ENCODE measurements at places on chromosomes 16 and 17.

- DNase-seq: peak; percentile 75
Measured at GRCh38 chr16:54655121-54655590, 275.5 kb upstream of the IRX5 start.

- DNase-seq: no peak
Measured at GRCh38 chr17:13967416-13967815, 101.9 kb upstream of the COX10 start.

- no peak for DNase-seq
Measured at GRCh38 chr17:40950176-40950575, 12.7 kb upstream of the KRT23 start.

GRCh38 chr16:87548046-87548445 is 54.3 kb upstream of the JPH3 start:
- DNase-seq: no peak

DNA sequence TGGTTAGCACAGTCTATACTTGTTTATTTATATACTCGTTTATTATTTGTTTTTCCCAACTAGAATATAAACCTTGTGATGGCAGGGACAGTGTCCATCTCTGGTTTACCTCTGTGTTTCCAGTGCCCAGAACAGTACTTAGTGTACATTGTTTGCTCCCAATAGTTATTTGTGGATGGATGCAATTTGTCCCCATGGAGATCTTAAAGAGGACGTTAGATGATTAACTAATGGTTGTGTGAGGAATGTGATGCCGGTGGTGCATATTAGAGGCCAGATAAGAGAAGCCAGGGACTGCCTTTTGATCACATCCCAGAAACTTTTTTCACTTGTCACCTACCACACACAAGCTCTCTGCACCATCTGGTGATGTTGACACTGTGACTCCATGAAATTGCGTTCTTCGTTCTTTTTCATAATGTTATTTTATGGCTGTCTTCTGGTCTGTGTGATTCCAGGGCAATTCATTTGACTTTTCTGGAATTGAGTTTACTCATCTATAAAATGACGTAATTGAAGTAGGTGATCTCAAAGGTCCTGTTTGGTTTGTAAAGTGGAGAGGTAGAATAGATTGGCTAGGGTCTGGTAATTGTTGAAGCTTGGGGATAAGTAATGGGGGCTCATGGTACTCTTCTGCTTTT is 1.2 kb downstream of the COX10 start:
- DNase-seq: no peak

- no peak for DNase-seq
Measured at GRCh38 chr16:53446090-53446489, 11.8 kb downstream of the RBL2 start.

GRCh38 chr16:70772493-70772892 is 28.5 kb downstream of the VAC14 start:
- no peak for DNase-seq

- peak; percentile 92 for DNase-seq
Measured at GRCh38 chr16:4957720-4958509, at the start of gene SEC14L5. SEC14L5 (plus strand) TSS chr16:4958330; CDS start chr16:4959324, 994 bp downstream.

DNA sequence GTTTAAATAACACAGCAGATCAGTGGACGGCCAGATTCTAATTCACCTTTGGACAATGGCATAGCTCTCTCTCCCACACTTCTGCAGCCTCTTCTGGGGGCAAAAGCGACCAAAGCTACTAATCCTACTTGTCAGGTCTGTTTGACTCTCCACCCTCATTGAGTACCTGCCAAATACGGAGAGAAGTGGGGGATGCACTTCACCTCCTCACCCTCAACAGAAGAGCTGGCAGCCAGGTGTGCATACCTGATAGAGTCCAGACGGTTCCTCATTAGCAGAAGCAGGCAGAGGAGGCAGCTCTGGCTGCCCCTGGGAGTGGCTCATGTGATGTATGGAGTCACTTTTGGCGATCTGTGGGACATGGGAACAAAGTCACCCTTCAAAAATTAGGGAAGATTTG is 4.9 kb downstream of the DNAH3 start:
- DNase-seq: no peak

- peak; percentile 80 for DNase-seq
Measured at GRCh38 chr17:79707931-79708891, 22.5 kb upstream of the ENPP7 start.

GRCh38 chr17:13650096-13650675 is 48.5 kb upstream of the HS3ST3A1 start:
- DNase-seq: no peak

- DNase-seq: no peak
Measured at GRCh38 chr17:4276514-4276913, 12.7 kb upstream of the ANKFY1 start.

DNA sequence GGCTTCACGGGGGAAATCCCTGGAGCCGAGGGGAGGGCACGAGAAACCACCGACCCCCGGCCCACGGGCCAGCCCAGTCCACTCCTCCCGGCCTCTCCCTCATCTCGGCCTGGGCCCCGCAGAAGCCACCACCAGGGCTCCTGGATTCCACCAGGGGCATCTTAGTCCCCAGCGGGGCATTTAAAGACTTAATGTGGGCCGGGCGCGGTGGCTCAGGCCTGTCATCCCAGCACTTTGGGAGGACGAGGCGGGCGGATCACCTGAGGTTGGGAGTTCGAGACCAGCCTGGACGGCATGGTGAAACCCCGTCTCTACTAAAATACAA is 24.1 kb upstream of the ABR start:
- DNase-seq: no peak

DNA sequence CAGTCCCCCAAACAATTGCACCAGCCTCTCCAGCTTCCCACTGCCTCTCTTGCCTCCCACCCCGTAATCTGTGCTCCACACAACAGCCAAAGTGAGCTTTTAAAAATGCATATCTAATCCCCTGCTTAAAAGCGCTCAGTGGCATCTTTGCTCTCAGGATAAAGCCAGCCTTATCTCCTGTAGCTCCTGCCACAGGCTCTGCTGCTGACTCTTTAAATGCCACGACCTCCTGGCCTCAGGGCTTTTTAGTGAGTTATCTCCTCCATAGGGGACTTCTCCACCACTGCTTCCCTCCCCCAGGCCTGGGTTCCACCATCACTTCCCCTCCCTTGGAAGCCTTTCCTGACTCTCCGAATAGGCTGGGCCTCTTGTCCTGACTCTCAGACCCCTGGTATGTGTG is 98.6 kb downstream of the GNAO1 start:
- DNase-seq: no peak

DNA sequence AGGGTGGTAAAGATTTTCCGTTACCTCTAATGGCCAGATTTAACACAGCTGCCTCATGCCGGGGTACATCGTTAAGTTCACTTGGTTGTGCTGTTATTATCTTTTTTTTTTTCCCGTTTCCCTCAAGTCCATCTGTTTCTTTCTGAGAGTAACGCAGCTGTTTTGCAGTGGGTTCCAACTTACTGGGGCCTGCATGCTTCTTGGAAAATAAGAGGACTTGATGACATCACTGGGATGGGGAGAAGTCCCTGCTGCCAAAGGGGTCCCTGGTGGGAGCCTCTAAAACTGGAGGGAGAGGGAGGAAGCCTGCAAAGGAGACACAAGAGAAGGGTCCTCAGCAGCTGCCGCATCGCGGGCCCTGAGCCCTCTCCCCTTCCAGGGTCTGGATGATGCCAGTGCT is 77.8 kb upstream of the NOL11 start:
- DNase-seq: peak; percentile 50

DNA sequence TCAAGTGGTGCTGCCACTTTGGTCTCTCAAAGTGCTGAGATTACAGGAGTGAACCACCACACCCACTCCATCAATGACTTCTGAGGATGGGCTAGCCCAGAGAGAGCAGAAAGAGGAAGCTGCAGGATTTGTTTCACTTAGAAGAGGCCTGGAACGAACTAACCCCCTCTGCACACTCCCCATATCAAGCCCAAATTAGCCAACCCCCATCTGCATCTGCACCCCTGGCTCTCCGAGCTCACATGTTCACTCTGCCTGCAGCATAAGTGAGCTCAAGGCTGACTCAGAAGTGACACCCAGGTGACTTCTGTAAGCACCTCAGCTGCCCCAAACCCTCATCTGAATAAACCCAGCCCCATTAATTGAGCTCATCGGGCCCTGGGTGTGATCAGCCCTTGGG is 4.8 kb downstream of the SCNN1G start:
- no peak for DNase-seq

GRCh38 chr16:24577167-24577566 is 37.8 kb downstream of the RBBP6 start:
- DNase-seq: no peak

DNA sequence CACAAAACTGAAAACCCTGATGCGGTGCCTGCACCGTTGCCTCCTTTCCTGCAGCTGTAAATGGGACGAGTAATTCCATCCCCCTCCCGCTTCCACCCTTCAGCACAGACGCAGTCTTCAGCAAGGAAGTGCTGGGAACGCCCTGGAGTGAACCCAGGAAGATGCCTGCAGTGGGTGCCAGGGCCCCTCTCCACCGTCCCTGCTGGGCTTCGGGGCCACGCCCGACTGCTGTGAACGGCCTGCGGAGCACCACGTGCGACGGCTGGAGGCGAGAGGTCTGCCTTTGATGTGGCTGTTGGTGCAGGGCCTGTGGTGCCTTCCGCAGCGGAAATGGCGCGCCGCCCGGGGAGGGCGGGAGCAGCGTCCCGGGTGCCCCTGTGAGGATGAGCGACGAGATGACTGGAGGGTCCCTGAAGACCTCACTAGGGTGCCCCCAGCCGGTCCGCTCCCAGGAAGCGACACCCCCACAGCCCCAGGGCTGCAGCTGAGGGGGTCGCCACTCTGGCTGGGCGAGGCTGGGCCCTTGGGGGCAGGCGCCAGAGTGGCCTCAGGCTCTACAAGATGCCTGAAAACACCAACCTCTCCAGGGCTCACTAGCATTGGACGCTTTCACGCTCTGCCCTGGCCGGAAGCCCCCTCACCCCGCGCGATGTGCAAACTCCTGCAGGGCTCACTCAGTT is 749 bp upstream of the MC1R start:
- peak; percentile 75 for DNase-seq

GRCh38 chr17:35011671-35012216 is 31.4 kb downstream of the LIG3 start:
- no peak for DNase-seq

- DNase-seq: no peak
Measured at GRCh38 chr17:7262192-7262934, at the start of gene CLDN7. CLDN7 (minus strand) TSS chr17:7262478; CDS start chr17:7262043, 435 bp downstream.

Measured in right forelimb (tissue), 1 donor.